ENCODE measurements at places on chromosomes 13 and 19. TPM values are rescaled to one million over a fixed set of nuclear protein-coding genes. Genes with fewer than 3 reads are reported as not detected.

DNA sequence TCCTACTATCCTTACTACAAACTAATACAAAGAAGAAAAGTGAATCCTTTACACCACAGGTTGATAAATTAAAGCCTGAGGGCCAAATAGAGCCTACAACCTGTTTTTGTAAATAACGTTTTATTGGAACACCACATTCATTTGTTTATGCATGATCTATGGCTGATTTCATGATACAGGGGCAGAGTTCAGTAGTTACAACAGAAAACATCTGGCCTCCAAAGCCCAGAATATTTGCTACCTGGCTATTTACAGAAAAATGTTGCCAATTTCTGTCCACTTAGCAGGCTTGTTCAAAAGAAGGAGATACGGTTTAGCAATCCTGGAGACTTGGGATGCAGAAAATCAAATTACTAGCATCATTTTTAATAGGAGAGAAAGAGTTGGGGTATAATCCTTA is 24.1 kb downstream of the DCT start:
- DNase-seq, result no peak

Gene FAM216B
- not detected for polyA plus RNA-seq

- DNase-seq, result no peak
Measured at GRCh38 chr19:49710372-49710951, 19.5 kb downstream of the CPT1C start.

DNA sequence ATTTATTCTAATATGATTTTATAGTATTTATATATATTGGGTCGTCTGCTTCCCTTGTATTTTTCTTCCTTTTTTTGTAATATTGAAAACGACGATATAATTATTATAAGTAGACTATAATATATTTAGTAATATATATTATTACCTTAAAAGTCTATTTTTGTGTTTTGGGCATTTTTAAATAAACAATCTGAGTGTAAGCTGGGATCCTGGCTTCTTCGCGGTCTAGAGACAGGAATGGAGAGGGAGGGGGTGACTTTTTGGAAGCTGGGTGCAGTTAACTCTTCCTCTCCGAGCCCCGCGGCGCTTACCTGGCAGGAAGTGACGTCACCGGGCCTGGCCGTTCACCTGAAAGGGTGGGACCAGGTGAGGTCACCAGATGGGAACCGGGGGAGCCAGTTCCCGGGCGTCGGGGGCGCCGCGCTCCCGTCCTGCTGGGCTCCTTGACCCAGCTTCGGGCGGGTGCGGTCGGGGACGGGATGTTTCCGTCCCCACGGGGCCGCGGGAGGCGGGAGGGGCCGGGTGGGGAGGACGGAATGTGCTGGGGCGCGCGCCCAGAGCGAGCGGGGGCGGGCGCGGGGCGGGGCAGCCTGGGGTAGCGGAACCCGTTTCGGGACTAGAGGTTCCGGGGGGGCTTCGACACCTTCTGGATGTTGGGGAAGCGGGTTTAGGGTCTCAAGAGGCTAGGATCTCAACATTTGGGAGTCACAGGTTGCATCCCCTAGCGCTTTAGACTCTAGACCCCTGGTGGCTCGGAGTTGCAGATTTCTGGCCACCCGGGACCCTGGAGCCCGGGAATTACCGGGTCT is 2.8 kb downstream of the ZFP36 start:
- peak; percentile 84 for DNase-seq

Gene SIGLEC11
- polyA plus RNA-seq, result not detected

GRCh38 chr13:75766636-75767035 is 130.5 kb downstream of the LMO7 start:
- no peak for DNase-seq

GRCh38 chr19:31152906-31153305 is 196.3 kb downstream of the TSHZ3 start:
- no peak for DNase-seq

GRCh38 chr13:98576200-98576945 is 534 bp downstream of the STK24 start:
- DNase-seq, result peak; percentile 27

- DNase-seq, result no peak
Measured at GRCh38 chr13:94298346-94298745, 181.1 kb downstream of the DCT start.

Gene METTL21C
- polyA plus RNA-seq, result not detected

DNA sequence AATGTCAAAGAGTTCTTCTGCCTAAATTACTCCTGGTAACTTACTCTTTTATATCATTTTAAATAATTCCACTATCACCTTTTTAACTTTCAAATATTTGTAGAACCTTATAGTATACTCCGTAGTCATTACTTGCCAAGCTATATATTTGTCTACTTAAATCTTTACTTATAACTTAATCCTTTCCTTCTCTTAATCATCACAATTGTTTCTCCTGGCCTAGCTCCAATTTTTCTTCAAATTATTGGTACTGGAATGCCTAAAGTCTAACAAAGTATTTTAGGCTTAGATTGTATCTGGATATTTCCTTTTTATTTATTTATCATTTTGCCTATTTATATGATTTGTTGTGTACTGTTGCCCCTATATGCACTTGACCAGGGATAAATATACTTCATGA is 109.5 kb downstream of the MZT1 start:
- DNase-seq, result no peak

DNA sequence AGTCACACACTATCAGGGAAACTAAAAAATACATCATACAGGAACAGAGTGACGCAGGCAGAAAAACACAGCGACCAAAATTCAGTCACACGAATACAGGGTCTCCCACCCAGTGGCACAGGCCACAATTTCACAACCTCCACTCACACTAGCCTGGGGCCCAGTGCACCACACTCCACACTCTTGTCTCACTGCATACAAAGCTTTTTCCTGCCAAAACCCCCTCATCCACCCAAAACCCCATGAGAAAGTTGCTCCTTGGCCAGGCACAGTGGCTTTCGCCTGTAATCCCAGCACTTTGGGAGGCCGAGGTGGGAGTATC is 1.2 kb downstream of the S1PR5 start:
- peak; percentile 46 for DNase-seq

Gene SOX1
- not detected for polyA plus RNA-seq

- no peak for DNase-seq
Measured at GRCh38 chr13:113035213-113035800, 66.3 kb downstream of the MCF2L start.

- DNase-seq, result no peak
Measured at GRCh38 chr19:51125421-51126075, 842 bp downstream of the SIGLEC9 start.

Gene MRPL57
- 53.6 TPM for polyA plus RNA-seq

DNA sequence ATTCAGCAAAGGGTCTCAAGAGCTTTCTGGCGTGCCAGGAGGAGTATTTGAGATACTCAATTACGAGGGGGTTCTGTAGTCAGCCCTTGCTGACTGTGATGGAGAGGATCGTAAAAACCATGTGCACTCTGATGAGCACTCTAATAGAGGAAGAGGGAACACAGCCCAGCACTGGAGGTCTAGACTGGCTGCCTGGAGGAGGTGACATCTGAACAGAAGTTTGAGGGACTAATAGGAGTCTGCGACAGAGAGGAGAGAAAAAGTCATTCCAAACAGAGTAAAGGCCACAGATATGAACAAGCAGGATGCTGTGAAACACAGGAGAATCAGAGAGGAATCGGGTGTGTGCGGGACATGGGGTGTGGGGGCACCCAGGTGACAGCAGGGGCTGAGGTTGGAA is 79.4 kb downstream of the DPF1 start:
- DNase-seq, result no peak

GRCh38 chr19:56015756-56016155 is 29.2 kb downstream of the NLRP5 start:
- no peak for DNase-seq

Gene IGFL2
- polyA plus RNA-seq, result not detected

DNA sequence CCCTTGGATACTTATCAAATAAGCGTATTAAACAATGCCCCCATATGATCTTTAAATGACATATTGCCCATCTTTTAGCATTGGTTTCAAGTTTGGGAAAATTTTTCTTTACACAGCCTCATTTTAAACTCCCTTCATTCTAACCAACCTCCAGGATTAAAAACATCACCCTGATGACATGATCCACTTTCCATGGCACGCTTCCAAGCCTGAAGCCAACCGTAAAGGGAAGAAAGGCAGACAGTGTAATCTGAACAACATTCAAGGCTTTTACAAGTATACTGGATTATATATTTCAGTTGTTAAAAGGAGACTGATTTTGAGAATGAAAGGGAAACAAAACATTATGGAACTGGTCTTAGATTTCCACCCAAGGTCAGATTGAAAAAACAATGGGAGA is 1721.9 kb downstream of the OLFM4 start:
- DNase-seq, result no peak

Gene NR2F6
- polyA plus RNA-seq, result 0.94 TPM

DNA sequence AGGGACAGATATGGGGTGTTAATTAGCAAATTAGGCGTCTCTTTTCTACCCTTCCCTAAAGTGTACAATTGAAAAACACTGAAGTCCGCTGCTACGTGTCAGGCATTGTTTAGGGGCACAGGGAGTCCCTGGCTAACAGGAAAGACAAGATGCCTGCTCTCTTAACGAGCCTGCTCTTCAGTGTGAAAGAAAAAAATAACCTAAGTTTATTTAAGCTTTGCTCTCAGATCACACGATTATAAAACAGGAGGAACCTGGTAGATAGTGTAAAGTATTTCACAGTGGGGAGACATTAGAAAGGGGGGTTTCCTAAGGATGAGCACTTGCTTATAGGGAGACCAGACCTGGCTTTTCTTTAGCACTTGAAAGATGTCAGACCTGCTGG is 38.7 kb downstream of the IGFL2 start:
- no peak for DNase-seq

Gene COL4A1
- polyA plus RNA-seq, result not detected

- DNase-seq, result no peak
Measured at GRCh38 chr19:49685845-49686332, 3.5 kb upstream of the ADM5 start.

DNA sequence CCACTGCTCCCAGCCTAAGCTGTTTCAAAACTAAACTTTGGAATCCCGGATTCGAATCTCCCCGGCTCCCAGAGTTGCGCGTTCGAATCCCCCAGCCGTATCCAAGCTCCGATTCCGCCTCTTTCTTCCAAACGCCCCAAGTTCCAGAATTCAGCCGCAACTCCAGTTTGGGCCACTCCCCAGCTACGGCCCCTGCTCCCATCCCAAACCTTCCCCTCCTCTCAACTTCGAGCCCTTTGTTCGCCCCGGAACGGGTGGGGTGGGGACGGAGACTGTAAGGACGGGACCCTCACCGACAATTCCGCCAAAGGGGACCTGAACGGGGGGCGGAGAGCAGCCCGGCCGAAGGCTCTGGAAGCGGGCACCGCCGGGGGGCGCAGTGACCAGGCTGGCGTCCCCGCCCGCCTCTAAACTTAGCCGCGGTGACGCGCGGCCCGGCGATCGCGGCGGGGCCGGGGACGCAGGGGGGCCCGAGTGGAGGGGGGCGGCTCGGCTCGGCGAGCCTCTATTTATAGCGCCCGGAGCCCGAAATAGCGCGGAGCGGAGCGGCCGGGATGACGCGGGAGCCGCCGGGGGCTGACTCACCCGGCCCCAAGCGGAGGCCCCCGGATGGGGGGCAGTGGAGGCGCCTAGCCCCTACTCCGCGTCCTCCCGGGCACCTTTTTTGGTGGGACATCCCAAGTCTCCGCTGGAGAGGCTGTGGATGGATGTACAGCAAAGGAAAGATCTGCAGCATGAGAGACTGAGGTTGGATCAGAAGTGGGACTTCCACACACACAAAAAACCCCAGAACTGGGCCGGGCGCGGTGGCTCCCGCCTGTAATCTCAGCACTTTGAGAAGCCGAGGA is 4.9 kb upstream of the ERCC1 start:
- no peak for DNase-seq

Gene ADGRE3
- polyA plus RNA-seq, result 0.17 TPM

DNA sequence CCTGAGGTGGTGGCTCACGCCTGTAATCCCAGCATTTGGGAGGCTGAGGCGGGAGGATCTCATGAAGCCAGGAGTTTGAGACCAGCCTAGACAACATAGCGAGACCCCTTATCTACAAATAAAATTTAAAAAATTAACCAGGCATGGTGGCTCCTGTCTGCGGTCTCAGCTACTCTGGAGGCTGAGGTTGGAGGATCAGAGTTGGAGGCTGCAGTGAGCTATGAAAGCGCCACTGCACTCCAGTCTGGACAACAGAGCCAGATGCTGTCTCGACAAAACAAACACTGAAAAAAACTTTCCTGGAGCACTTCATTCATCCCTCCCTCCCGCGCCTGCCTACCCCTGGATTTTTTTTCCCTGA is 665 bp upstream of the ATG4D start:
- no peak for DNase-seq

GRCh38 chr19:51339313-51339686 is 2.6 kb downstream of the VSIG10L start:
- no peak for DNase-seq

Gene IGFL1
- not detected for polyA plus RNA-seq

DNA sequence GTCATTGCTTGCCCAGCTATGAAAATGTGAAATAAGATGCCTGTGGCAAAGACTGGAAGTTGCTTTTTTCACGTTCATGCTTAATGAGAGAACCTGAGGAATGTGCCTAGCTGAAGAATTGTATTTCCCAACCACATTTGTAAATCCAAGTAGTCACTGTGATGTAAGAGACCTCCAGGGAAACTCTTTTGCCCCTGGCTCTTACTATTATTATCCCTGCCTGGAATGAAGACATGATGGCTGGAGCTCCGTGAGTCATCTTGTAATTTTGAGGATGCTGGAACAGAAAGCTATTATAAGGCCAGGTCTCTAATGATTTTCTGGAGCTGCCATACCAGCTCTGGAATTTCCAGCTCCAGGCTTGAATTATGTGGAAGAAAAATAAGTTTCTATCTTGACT is 894.3 kb downstream of the DIAPH3 start:
- DNase-seq, result no peak

DNA sequence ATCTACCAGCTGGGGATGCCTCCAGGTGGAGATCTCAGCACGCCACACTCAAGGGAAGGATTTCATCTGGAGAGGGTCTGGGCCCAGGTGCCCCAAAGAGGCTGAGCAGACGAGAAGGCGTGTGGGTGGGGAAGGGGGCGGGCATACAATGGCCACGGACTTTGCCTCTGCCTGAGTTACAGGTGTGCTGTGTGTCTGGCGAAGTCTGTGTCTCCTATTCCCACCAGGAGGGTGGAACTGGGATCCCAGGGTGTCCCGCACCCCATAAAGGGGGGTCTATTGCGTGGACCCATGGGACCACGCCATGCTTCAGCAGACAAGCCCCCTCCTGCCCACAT is 3.6 kb downstream of the TLE2 start:
- no peak for DNase-seq

Gene ZNF85
- polyA plus RNA-seq, result 6.6 TPM

Measured in CD8-positive, alpha-beta memory T cell (primary cell).